Activated CD4-positive, alpha-beta T cell treated with anti-CD3 and anti-CD28 coated beads, Interleukin-2, amount 50 U/mL, for 16 hours (primary cell): ENCODE measurements at places on chromosomes 5 and 9.

GRCh38 chr9:93896093-93896492 lies 59.1 kb downstream of the BARX1 start:
- no peak for DNase-seq

DNA sequence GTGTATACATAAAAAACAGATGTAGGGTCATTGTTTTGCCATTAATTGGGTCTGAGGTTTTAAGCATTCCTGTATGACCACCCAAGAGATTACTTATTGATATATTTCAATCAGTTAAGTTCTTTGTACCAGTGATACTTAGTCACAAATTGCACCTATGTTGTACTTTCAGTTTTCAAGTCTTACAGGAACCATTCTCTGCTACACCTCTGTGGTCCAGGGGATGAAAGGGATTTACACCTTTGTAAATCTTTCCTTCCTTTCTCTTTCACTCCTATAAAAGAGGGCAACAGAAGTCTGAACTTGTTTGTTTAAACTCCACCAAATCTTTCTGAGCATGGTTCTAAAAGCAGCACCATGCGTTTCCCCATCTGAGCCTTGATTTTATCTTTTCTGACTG lies 86.1 kb downstream of the DEPDC1B start:
- DNase-seq: no peak

DNA sequence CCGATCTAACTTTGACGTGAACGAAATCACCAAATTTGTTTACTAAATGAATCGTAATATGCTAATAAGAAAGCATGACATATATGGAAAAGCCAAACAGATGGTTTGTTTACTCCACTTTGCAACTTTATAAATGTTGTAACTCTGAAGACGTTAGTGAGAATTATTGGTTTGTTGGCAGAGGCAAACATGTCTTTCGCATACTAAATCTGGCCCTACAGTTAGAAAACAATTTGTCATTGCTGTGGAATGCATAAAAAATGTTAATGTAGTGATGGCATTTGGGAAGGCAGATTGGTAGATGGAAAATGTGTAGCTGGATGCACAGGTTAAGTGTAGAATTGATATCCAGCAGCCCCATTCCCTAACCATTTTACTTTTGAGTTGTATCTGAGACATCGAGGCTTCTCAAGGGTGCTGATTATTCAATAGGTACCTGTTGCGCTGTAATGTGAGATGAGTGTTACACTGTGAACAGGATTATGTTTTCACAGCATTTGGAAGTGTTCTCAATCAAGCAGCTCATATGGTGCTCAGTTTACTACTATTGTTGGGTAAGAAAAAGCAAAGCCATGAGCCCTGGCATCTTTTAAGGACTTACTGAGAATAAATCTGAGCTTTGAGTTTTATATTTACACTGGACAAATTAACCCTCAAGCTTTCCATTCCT lies 444.8 kb downstream of the BNC2 start:
- no peak for DNase-seq

GRCh38 chr5:5632678-5633077 lies 210.2 kb downstream of the ICE1 start:
- no peak for DNase-seq

DNA sequence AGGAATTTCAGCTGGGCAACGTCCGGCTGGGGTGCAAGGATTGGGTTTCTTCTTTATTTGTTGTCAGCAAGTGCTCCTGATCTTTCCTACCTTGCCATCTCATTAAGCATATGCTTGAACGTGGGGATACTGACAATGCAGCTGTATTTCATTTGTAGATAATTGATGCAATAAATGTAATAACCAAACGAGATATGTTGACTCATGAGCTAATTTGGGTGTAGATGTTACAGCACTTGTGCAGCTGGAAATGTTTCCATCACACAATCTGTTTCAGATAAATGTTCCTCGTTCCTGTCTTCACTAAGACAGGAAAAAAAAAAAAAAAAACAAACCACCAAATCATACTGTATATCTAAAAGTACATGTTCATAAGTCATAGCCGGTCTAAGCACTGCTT lies 123.8 kb downstream of the DMRT2 start:
- no peak for DNase-seq

GRCh38 chr9:137987244-137988030 lies 109.9 kb downstream of the CACNA1B start:
- DNase-seq: no peak

- peak; percentile 42 for DNase-seq
Observed at GRCh38 chr5:169646856-169647255, 9.8 kb downstream of the DOCK2 start.

DNA sequence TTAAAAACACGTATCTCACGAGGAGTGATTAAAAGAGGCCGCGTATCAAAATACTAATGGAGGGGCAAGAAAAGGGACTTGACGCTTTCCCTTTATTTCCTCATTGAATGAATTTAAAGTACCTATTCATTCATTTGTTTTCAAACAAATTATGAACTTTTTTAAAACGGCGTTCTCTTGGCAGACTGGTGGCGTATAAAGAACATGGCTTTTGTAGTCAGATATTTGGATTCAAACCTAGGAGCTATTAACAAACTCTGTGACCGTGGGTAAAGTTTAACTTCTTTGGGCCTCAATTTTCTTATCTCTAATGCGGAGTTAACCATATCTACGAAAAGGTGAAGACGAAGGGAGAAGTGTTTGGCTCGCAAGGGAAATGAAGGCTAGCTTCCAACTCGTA lies 876 bp downstream of the CAAP1 start:
- no peak for DNase-seq

DNA sequence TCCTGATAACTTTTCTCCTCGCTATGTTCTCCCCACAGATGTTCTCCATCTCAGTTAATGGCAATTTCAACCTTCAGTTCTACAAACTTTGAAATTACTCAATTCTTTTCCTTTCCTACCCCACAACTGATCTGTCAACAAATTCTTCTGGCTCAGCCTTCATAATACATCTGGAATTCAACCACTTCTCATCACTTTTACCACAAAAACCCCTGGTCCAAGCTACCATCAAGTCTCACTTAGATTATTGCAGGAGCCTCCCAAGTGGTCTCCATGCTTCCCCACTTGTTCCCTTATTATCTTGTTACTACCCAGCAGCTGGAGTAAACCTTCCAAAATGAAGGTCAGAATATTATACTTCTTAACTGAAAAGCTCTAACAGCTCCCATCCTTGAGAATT lies 110.1 kb downstream of the FBN2 start:
- DNase-seq: no peak
